ENCODE measurements at places on chromosomes 5 and 9. TPM values are rescaled to one million over a fixed set of nuclear protein-coding genes. Genes with fewer than 3 reads are reported as not detected.

The FAM153A gene
- total RNA-seq, result 6.9 TPM

The GPX3 gene
- total RNA-seq, result not detected

The OR1L8 gene
- total RNA-seq, result not detected

The NINJ1 gene
- 31.1 TPM for total RNA-seq

The TMEM252 gene
- total RNA-seq, result not detected

The GARIN3 gene
- total RNA-seq, result not detected

The ZBED3 gene
- total RNA-seq, result 0.58 TPM

All from activated CD8-positive, alpha-beta memory T cell treated with anti-CD3 and anti-CD28 coated beads, Interleukin-2, amount 10 ng/mL, durations not matched to agents 7 days and 5 days (primary cell).